ENCODE measurements at places on chromosomes 12 and 14.

DNA sequence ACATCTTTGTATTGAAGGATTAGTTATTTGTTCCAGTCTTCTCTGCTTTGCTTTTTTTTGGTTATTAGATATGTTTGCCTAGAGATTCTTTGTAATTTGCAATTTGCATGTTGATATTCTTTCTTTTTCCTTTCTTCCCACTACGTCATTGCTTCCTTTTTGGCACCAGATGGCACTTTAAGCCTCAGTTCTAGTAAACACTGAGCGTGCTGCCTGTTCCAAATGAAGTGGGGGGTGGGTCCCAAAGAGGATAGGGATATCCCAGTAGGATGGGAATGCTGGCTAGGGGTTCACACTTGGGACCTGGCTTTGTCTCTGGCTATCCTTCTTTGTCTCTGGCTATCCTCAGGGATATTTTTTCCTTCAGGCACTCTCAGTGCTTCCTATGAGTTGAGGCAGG, 17.0 kb downstream of the EAPP start:
- DNase-seq = no peak

DNA sequence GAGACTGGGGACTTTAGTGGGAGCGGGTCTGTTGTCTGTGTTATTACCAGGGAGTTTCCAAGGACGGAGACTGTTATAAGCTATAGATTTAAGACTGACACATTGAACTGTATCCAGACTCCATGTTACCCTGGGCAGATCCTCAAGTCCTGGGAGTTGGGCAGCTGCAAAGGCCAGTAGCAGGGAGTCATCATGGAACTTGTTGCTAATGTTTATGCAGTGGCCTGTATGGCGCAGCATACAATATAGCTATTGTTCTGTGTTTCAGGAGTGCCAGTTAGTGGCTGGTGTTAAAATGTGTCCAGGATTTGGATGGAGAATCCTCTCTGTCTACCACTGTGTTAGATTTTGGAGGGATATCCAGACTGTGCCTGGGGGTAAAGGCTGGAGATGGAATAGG, 31.7 kb downstream of the SMOC1 start:
- DNase-seq = no peak

GRCh38 chr12:19896041-19896440, 456.7 kb downstream of the AEBP2 start:
- DNase-seq = no peak

GRCh38 chr14:99815696-99816095, 22.5 kb downstream of the EML1 start:
- no peak for DNase-seq

GRCh38 chr14:43786066-43786762, 720.9 kb downstream of the FSCB start:
- no peak for DNase-seq

DNA sequence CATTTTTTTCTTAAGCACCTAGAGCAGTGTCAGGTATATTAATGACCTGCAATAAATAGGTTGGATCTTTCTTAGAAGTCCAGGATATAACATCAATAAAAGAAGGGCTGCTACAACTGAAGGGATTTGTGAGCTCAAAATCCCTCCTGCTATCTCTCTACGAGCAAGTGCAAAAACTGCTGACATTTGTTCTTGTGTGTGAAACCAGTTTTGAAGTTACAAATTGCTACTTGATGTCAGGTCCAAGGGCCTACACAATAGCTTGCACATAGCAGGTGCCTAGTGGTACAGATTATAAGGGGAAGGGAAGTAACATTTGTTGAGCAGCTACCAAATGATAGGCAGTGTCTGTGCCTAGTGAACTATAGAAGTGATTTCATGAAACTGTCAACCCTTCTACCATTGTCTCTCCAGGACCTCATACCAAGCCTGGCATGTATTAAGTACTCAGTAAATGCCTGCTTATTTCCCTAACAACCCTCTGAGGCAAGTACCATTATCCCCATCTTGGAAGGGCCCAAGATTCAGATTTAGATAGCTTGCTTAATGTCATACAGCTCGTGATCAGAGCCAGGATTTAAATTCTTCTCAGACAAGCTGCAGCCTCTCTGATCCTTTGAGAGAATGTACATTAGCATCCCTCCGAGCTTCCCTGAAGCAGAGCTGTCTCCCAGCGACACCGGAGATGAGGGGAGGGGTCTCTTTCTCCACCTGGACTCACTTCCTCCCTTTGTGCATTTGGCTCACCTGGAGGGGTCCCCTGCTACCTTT, 300.3 kb downstream of the ZFP36L1 start:
- DNase-seq = no peak

GRCh38 chr14:25837551-25837965, 760.3 kb downstream of the NOVA1 start:
- no peak for DNase-seq

GRCh38 chr14:50013198-50013918, 103.0 kb downstream of the VCPKMT start:
- DNase-seq = no peak

GRCh38 chr14:91858536-91859275, 8.6 kb downstream of the TC2N start:
- DNase-seq = peak; percentile 67

DNA sequence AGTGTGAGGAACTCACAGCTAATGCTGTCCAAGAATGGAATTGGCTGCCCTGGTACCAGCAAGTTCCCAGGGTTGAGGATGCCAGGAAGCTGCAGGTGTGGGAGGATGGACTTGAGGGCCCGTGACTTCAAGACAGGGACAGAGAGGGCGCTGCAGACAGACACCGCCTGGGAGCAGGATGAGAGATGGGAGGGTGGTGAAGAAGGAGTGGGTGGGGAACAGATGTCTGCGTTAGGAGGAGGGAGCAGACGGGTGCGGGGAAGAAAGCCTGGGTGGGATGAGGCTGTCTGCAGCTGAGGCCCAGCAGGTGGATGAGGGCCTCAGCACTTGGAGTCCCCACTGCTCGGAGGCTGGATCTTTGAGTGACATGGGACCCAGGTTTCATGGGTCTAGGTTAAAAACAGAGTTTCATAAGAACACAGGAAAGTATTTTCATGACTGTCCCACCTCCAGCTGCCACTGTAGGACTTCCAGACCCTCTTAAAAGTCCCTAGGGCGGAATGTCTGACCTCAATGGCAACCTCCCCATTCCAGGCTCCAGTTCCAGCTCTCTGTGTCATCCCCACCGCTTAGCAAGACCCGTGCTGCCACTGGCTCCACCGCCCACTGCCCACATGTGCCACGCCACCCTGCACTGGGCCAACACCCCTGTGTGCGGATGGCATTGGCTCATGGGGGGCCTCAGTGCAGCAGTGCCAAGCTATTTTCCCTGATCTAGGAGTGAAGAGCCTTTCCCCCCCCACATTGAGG, 70.3 kb upstream of the SCN8A start:
- DNase-seq = no peak

DNA sequence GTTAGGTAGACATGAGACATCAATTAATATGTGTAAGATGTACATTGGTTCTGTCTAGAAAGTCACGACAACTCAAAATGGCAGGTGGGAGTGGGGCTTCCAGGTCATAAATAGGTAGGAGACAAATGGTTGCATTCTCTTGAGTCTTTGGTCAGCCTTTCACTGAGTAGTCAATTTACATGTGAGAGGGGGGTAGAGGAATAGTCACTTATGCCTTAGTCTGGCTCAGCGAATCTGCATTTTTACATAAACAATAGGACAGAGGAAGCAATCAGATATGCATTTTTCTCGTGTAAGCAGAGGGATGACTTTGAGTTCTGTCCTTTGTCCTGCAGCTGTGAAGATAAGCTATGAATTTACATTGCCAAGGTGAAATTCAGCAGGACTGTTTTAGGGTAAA, 27.8 kb upstream of the UNC79 start:
- no peak for DNase-seq

- DNase-seq = no peak
Observed at GRCh38 chr12:126107659-126108058, 1042.4 kb downstream of the AACS start.

GRCh38 chr14:54775486-54776140, 127.0 kb downstream of the GCH1 start:
- DNase-seq = no peak

- no peak for DNase-seq
Observed at GRCh38 chr12:8832500-8832899, 10.1 kb downstream of the A2ML1 start.

DNA sequence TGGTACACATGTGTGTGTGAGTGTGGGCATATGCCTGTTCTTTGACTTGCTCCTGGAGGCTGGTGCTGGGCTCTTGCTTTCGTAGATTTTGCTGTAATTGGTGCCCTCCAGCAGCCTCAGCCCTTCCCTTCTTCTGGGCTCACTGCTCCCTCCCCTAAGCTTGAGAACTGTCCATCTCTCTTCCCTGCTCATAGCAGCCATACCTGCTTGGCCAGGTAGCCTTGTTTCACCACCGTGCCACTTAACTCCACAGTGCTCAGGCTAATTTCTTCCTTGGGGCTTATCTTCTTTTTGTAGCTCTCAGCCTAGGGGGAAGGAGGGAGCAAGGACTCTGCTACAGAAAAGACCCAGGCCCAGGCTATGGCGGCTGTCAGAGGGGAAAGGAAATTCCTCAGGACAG, 19.8 kb downstream of the PLEK2 start:
- no peak for DNase-seq

DNA sequence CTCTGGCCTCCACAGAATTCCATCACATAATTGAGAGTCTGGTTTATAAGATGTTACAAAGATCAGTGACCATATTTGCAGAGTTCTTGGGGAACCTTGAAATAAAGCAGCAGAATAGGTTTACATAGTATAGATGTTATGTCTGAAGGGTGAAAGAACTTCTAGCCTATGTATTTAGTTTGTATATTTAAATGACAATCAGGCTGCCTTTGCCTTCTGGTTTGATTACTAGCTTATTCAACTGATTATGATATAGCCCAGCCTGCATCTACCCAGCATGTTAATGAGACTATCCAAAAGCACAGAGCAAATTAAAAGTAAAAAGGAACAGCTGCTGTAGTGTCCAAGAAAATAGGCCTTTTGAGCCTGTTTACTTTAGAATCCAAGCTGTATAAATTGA, 85.3 kb downstream of the APAF1 start:
- no peak for DNase-seq

GRCh38 chr14:86083616-86084015, 553.7 kb downstream of the FLRT2 start:
- DNase-seq = no peak

DNA sequence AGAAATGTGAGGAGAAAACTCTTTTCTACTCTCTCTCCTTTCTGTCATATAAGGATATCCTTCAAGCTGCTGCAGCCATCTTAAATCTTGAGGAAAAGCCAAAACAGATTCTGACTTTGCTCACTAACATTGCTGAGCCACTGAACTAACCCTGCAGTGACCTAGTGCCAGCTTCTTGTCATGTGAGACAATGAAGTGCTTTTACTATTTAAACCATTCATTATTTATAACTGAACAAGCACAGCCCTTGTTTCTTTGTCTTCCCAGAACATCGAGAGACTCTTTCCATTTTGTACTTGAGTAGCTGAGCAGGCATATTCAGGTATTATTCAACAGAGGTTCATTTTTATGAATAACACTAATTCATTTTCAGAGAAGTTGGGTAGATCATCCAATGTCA, 455.0 kb upstream of the TMPO start:
- DNase-seq = no peak

GRCh38 chr14:76432827-76433752, 57.2 kb downstream of the ESRRB start:
- DNase-seq = no peak

DNA sequence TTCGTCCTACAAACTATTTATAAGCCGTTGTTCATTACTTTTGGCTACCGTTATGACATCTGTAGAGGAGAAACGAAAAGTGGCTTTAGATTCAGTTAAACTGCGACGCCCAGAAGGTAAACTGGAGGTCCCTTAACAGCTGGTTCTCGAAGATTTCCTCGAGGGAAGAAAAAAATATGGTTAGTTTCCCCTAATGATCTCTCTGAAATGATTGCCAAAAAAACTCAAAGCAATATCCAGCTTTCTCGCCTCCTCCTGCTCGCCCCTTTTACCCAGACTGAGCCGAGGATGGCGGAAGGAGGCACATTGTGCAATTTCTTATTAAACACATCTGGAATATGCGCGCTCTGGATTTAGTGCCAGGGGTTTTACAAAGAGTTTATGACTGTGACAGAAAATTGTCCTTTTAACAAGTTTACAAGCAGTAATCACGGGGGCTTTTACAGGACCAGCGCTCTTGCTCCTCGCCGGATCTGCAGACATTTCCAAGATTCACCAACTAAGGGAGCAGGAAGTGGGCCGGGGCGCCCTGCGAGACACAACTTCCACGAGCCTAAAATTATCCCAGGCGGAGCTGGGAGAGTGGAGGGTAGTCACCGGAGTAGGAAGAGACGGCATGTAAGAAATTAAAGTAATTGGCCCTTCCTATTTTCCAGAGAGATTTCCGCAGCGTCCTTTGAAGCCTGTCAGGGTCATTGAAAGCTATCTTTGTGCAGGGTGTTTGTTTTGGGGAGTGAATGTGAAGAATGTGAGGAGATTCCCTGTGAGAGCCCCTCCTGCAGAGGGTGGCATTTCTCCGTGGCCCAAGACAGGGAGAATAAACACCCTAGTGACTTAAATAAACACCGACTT, 5.6 kb downstream of the SIX1 start:
- DNase-seq = no peak

DNA sequence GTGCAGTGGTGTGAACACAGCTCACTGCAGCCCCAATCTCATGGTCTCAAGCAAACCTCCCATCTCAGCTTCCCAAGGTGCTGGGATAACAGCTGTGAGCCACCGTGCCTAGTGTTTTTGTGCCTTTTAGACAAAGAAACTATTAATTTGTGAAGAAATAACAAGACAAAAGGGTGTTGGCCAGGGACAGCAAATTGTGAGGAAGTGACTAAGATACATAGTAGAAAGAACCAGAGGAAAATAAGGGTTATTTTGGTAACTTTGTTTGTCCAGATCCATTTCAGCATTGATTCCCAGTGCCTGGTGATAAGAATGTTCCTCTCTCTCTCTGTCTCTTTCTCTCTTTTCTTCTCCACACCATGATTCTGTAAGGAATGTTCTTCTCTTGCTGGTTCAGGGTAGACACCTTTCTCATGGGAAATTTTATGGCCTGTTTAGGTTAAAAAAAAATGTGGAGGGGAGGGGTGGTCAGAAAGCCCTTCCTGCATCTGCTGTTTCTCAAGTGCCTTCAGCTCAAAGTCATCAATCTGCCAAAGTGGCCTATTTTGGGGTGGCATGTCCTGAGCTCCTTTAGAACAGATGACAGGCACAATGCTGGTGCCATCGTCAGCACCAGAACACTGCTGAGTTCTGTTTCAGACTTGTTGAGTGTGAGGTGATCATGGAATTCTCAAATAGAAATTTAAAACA, 184.4 kb upstream of the EEA1 start:
- DNase-seq = peak; percentile 28

DNA sequence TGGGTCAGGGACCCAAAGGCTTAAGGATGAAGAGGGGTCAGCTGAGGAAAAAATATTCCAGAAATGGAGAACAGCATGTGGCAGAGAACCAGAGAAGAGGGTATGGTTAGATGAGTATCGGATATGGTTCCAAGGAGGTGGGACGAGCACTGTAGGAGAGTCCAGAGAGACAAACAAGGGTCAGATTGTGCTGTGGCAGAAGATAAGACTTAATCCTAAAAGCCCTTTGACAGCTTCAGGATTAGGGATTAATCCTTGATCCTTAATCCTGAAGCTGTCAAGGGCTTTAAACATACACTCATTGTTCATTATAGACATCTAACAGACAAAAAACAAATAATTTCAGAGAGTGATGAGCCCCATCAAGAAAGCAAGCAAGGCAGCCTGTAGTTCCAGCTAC, 124.0 kb downstream of the SPTSSA start:
- no peak for DNase-seq
